ENCODE measurements at places on chromosomes 7 and 10. TPM values are rescaled to one million over a fixed set of nuclear protein-coding genes. Genes with fewer than 3 reads are reported as not detected.

The FRMD4A gene
- total RNA-seq, result 18.3 TPM

The CPA2 gene
- not detected for total RNA-seq

The PCLO gene
- 6.4 TPM for total RNA-seq

The VIPR2 gene
- 2.1 TPM for total RNA-seq

The MPLKIP gene
- 64.0 TPM for total RNA-seq

The NKX1-2 gene
- total RNA-seq, result 37.0 TPM

The CCDC3 gene
- total RNA-seq, result 5.2 TPM

The LBX1 gene
- total RNA-seq, result not detected

DNA sequence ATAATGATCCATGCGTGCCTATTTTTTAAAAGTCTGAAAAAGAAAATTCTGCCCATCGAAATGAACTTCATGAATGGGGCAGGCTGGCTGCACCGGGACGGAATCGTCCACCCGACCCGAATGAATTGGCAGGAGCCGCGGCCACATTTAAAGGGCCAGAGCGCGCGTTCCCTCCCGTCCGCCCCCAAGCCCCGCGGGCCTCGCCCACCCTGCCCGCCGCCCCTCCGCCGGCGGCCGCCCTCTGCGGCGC lies 319 bp upstream of the GATA3 start:
- peaks cover 44% of the 10 kb centered on the region for H3K4me1 ChIP-seq
- H3K27ac ChIP-seq, result no peak overlapping the region
- H3K27me3 ChIP-seq, result peaks cover 97% of the 10 kb centered on the region
- no peaks in the 10 kb centered on the region for H3K36me3 ChIP-seq
- peak overlapping the region; percentile 60 for H3K4me3 ChIP-seq
- DNase-seq, result no peak

GRCh38 chr7:771234-772004 lies 44.3 kb upstream of the PRKAR1B start:
- DNase-seq, result no peak
- H3K27ac ChIP-seq, result no peak overlapping the region
- no peaks in the 10 kb centered on the region for H3K4me1 ChIP-seq
- peaks cover 6% of the 10 kb centered on the region for H3K36me3 ChIP-seq

GRCh38 chr10:114810926-114811325 lies 10.7 kb upstream of the FHIP2A start:
- no peaks in the 10 kb centered on the region for H3K36me3 ChIP-seq
- no peak overlapping the region for H3K4me3 ChIP-seq
- H3K27ac ChIP-seq, result no peak overlapping the region
- no peaks in the 10 kb centered on the region for H3K27me3 ChIP-seq

GRCh38 chr10:120838941-120839340 lies 12.2 kb upstream of the WDR11 start:
- no peak overlapping the region for H3K4me3 ChIP-seq
- no peak for DNase-seq
- no peaks in the 10 kb centered on the region for H3K27me3 ChIP-seq

- no peak overlapping the region for H3K27ac ChIP-seq
- no peak for DNase-seq
- H3K36me3 ChIP-seq, result no peaks in the 10 kb centered on the region
- H3K27me3 ChIP-seq, result no peaks in the 10 kb centered on the region
- H3K4me1 ChIP-seq, result no peaks in the 10 kb centered on the region
Observed at GRCh38 chr7:41005374-41005901, 697.5 kb downstream of the INHBA start.

GRCh38 chr7:127715901-127716300 lies 63.9 kb downstream of the SND1 start:
- 0 out of 2 replicates have a peak overlapping the region, but pooled peaks have one; percentile 8 for H3K27ac ChIP-seq
- no peaks in the 10 kb centered on the region for H3K27me3 ChIP-seq
- H3K36me3 ChIP-seq, result peaks cover 16% of the 10 kb centered on the region

DNA sequence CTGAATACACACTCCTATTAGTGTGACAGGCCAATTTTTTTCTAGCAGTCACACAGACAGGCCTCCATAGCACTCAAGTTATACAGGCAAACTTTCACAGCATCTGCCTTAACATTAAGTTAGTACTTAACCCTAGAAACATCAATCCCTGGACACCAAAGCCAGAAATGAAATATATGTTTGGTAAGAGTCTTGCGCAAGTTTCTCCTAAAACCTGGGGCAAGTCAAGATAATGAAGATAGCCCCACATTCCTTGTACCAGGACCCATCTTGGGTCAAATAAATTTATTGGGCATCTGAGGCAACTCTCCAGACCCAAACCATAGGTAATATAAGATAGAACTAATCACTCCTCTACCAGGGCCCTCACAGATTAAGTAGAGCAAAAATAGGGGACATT lies 70.8 kb upstream of the ZNF92 start:
- H3K27ac ChIP-seq, result no peak overlapping the region
- H3K36me3 ChIP-seq, result no peaks in the 10 kb centered on the region
- no peaks in the 10 kb centered on the region for H3K27me3 ChIP-seq
- no peak overlapping the region for H3K4me3 ChIP-seq

DNA sequence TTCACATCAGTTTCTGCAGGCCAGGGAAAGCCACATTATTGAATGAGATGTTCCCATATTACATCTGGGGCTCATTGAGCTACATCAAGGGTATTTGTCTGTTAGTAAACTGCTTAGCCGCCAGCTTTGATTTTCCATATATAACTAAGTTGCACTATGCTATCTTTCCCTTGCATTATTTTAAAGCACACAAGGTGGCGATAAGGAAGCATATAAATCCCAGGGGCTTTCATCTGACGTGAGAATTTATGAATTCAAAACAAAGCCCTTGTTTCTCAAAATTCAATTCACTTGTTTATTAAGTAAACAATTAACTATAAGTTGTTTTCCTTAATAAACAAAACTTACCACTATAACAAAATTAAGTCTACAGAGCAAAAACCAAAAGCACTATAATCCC lies 334.1 kb upstream of the TPK1 start:
- H3K4me3 ChIP-seq, result no peak overlapping the region
- DNase-seq, result peak; percentile 36
- no peaks in the 10 kb centered on the region for H3K27me3 ChIP-seq
- H3K36me3 ChIP-seq, result no peaks in the 10 kb centered on the region
- H3K27ac ChIP-seq, result no peak overlapping the region
- no peaks in the 10 kb centered on the region for H3K4me1 ChIP-seq

DNA sequence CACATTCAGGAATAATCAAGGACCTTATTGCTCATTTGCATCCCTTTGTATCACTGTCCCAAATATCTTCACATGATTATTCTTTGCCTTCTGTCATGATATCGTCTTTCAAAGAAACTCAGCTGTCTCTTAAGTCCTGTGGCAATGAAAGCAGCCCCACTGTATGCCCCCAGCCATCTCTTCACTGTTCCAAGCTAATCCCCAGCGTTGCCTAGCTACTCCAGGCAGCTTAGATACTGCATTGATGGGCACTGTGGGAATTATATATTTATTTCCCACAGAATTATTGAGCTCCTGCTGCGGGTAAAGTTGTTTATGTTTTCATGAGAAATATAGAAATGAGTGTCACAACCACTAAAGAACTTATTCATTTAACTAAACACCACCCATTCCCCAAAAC lies 38.8 kb downstream of the SND1 start:
- H3K4me1 ChIP-seq, result peaks cover 5% of the 10 kb centered on the region
- no peaks in the 10 kb centered on the region for H3K27me3 ChIP-seq
- peaks cover 34% of the 10 kb centered on the region for H3K36me3 ChIP-seq
- H3K4me3 ChIP-seq, result no peak overlapping the region
- H3K27ac ChIP-seq, result no peak overlapping the region

DNA sequence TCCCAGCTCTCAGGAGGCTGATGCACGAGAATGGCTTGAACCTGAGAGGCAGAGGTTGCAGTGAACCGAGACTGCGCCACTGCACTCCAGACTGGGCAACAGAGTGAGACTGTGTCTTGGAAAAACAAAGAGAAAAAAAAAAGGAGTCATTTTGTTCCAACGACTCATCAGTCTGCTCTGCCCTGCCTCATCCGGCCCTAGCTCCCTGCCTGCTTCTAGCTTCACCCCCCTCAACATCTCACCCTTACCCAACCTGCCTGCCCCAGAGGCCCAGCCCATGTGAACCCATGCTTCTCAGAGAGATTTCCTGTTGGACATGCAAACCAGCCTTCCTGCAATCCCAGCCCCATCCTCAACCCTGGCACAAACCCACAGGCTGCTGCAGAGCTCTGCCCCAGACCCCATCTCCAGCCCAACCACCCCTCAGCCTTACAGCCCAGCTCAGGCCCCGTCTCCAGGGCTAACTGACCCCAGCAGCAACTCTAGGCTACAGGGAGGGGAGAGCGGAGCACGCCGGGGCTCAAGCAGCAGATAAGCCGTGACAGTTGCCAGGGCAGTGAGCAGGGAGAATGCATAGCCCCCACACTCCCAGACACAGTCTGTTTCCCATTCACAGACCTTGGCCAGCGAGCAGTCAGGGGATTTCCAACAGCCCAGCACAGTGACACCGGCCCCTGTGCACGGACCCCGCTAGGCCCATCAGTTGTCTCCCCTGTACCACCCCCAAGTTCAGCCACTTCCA lies 86.0 kb upstream of the KCTD7 start:
- no peaks in the 10 kb centered on the region for H3K36me3 ChIP-seq
- no peaks in the 10 kb centered on the region for H3K4me1 ChIP-seq
- no peaks in the 10 kb centered on the region for H3K27me3 ChIP-seq
- no peak for DNase-seq

DNA sequence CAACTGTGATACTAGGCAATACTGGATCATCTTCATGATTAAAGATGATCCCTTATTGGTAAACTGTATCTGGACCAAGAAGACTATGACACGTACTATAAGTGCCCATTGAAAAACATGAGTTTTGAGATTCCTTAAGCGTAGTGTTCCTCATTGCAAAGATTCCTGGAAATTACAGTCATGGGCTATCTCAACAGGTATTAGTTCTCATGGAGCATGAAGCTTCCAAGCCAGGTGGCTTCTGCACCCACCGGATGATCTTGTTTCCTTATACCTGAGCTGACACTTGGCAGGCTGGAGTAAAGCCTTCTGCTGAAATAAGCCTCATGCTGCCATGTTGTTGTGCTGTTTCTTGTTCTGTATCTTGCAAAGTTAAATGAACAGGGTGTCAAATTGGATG lies 8.6 kb upstream of the PRR15 start:
- no peak overlapping the region for H3K27ac ChIP-seq
- DNase-seq, result no peak
- no peak overlapping the region for H3K4me3 ChIP-seq
- H3K27me3 ChIP-seq, result no peaks in the 10 kb centered on the region
- peaks cover 30% of the 10 kb centered on the region for H3K4me1 ChIP-seq

DNA sequence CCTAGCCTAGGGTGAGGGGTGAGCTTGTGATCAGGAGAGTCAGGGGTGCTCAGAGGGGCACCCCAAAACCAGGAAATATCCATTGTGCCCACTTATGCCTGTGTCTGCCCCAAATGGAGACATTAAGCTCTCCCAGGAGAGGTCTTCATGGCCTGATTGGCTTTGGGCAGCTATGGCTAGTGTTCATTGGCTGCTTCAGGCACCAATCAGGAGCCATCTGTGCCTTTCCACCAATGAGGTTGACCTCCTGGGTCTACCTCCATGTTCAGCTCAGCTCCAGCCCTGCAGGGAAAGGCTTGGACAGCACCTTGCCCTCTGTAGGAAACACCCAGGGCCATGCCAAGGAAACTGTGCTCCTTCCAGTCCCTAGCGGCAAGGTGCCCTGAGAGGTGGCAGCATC lies 23.9 kb upstream of the HSPB1 start:
- H3K4me3 ChIP-seq, result no peak overlapping the region
- H3K36me3 ChIP-seq, result no peaks in the 10 kb centered on the region
- H3K27me3 ChIP-seq, result peaks cover 45% of the 10 kb centered on the region
- peak; percentile 63 for DNase-seq
- no peak overlapping the region for H3K27ac ChIP-seq

- no peak for DNase-seq
- no peak overlapping the region for H3K27ac ChIP-seq
- no peaks in the 10 kb centered on the region for H3K4me1 ChIP-seq
- H3K4me3 ChIP-seq, result peak overlapping the region; percentile 94
Observed at GRCh38 chr7:6578114-6579084, 1.1 kb downstream of the ZDHHC4 start.

DNA sequence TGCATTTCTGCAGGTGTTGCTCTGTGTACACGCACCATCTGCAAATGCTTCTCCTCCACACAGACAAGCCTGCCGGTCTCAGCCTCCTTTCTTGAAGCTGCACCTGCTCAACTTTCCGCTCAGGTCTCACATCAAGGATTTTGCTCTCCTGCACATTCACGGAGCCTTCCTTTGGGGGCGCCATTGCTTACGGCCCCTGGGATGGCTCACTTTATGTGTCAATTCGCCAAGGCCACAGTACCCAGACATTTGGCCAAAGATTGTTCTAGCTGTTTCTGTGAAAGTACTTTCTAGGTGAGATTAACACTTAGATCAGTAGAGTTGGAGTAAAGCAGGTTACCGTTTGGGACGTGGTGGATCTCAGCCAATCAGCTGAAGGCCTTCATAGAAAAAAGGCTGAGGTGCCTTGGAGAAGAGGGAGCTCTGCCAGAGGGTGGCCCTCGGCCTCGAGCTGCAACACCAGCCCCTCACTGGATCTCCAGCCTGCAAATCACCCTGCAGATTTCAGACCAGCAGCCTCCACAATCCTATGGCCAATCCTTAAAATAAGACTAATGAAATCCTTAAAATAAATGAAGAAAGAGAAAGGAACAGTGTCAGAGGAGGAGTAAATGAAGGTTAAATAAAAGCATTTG lies 39.9 kb upstream of the PPP2R2D start:
- peak; percentile 71 for DNase-seq
- H3K4me1 ChIP-seq, result no peaks in the 10 kb centered on the region
- no peak overlapping the region for H3K4me3 ChIP-seq
- H3K27me3 ChIP-seq, result no peaks in the 10 kb centered on the region
- no peaks in the 10 kb centered on the region for H3K36me3 ChIP-seq
- no peak overlapping the region for H3K27ac ChIP-seq

DNA sequence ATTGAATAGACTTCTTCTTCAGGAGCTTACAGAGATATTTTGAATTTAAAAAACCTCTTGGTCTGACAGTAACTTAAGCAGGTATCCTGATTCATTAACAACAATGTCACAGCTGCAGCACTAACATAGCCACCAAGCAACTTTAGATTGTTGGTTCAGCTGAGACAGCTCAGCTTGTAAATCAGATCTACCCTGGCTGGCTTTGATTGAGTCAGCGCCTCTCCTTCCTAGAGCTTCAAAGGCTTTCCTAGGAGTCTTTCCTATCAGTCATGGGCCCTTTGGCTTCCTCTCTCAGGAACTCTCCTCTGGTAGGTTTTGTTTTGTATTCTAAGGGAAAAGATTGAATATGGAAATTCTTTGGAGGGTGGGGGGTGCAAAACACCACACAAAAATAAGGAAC lies 70.7 kb upstream of the STEAP4 start:
- peaks cover 4% of the 10 kb centered on the region for H3K36me3 ChIP-seq
- no peaks in the 10 kb centered on the region for H3K27me3 ChIP-seq
- H3K4me1 ChIP-seq, result peaks cover 18% of the 10 kb centered on the region
- DNase-seq, result peak; percentile 81

GRCh38 chr7:102471791-102472125 lies 7.0 kb downstream of the POLR2J start:
- no peak overlapping the region for H3K4me3 ChIP-seq
- no peaks in the 10 kb centered on the region for H3K36me3 ChIP-seq
- H3K27ac ChIP-seq, result no peak overlapping the region
- no peaks in the 10 kb centered on the region for H3K4me1 ChIP-seq
